AG09309 (cell line): ENCODE measurements at places on chromosomes 3 and 15.

- no peak for DNase-seq
Measured at GRCh38 chr3:144294659-144295538, 323.3 kb downstream of the DIPK2A start.

- DNase-seq: no peak
Measured at GRCh38 chr3:70615286-70615685, 302.8 kb upstream of the MDFIC2 start.

- DNase-seq: no peak
Measured at GRCh38 chr15:39828374-39828931, 45.8 kb upstream of the FSIP1 start.

GRCh38 chr15:75672646-75673425 lies 25.1 kb downstream of the SNX33 start:
- DNase-seq: no peak

DNA sequence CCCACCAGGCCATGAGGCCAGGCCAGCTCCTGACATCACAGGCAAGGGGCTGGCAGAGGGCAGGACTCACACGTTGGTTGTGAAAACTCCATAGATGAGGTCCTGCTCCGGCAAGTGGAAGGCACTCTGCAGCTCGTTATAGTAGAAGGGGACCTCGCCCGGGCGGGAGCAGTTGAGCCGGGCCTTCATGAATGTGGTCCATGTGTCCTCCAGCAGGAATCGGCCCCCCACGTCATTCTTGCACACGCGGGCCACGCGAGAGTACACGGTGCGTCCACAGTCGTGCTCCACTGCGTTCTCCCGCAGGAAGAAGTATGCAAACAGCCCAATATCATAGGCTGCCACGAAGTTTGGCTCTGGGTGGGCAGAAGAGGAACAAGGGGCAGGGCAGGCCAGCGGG lies 101.2 kb downstream of the SEMA5B start:
- DNase-seq: no peak

GRCh38 chr3:189076449-189076848 lies 95.3 kb upstream of the TPRG1 start:
- DNase-seq: no peak

- no peak for DNase-seq
Measured at GRCh38 chr3:170081079-170081741, 43.4 kb downstream of the GPR160 start.

GRCh38 chr15:101349047-101349951 lies 54.3 kb upstream of the SNRPA1 start:
- DNase-seq: no peak
